ENCODE measurements at places on chromosomes 1 and 21.

DNA sequence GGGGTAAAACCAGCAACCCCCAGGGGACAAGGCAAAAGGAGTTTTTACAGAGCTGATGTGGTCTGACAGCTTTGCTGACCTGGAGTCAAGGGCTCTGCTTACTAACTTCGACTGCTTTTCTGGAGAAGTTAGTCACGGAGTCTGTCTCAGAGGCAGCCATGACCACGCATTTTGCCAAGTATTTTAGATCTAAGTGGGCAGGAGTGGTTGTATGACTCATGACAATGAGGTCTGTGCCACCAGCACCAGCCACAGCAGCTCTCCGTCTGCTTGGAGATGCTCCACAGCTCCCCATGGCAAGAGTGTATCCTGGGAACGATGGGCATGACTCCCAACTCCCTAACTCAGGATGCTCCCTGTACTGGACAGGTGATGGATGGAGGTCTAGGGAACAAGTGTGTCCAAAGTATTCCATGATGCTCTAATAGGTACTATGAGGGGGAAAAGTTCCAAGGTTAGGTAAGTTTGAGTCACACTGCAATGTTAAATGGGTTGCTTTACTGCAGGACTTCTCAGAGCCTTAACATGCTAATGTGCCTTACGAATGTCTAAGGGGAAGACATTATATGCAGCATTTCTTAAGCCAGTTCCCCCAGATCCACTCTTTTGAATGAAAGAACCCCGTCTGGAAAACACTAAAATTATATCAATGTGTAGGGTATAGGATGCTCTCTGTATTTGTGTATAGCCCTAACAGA, 359.0 kb downstream of the HHAT start:
- DNase-seq, result no peak

GRCh38 chr1:119294199-119294598, 74.4 kb upstream of the HAO2 start:
- no peak for DNase-seq

DNA sequence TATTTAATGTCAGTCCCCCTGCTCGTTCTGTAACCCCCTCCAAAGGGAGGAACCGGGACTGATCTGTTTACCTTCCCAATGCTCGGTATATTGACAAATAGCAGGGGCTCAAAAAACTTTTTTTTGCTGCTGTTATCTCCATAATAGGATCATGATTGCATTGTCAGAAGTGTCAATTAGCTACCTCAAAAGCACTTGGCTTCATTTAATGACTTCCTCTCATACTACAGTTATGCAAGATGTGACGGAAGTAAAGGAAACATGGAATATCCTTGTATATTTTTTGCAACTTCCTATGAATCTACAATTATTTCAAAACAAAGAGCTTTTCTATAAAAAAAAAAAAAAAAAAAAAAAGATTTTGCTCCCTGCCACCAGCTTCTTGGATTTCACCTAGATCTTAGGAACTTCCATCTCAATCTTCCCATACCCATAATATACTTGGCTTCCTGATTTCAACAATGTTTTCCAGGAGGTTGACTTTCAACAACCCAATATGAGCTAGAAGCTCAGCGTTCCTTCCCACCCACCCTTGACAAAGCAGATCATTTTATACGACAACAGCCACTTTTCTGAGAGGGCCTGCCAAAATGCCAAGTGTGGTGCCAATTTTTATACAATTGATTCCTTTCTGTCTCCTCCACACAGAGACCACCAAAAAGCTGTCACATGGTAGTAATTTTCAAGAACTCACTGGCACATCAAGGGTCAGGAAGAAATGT, 71.7 kb downstream of the SETD4 start:
- DNase-seq, result no peak

DNA sequence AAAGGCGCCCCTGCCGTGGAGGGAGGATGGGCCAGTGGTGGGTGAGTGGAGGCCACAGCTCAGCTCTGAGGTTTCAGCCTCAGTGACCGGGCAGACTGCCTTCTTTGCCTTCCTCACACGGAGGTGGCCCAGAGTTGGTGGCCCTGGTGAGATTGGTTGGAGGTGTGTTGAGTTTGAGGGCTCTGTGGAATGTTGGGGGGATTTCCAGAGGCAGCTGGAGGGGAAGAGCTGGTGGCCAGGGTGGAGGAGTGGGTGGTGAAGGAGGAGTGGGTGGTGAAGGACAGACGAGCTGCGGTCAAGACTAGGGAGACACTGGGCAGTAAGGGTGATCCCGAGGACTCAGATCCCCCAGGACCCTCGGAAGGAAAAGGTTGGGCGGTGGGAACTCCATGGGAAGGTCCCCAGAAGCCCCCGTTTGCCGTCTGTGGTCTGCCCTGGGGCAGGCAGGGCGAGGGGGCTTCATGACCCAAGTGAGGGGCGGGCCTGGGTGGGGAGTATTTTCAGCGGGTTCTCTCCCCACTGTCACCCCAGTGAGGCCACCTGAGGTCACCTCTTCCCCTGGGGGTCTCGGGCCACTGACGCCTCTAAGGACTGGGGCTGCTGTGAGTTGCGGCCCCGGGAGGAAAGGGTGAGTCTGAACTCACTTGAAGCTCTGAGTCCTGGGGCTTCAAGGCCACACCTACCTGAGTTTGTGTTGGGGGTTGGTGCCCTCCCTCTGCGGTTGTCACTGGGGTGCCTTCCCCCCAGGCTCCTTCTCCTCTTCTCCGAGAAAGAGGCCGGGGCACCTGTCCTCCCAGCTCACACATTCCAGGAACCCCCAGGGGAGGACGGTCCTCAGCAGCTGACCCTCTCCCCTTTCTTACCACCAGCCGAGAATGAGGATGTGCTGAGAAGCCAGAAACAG, 22.7 kb upstream of the PIK3CD start:
- DNase-seq, result no peak

GRCh38 chr1:46152016-46152415, 19.6 kb upstream of the PIK3R3 start:
- no peak for DNase-seq

GRCh38 chr1:6148497-6149241, 31.5 kb downstream of the CHD5 start:
- no peak for DNase-seq

GRCh38 chr1:118786454-118787155, 201.5 kb downstream of the TBX15 start:
- no peak for DNase-seq

DNA sequence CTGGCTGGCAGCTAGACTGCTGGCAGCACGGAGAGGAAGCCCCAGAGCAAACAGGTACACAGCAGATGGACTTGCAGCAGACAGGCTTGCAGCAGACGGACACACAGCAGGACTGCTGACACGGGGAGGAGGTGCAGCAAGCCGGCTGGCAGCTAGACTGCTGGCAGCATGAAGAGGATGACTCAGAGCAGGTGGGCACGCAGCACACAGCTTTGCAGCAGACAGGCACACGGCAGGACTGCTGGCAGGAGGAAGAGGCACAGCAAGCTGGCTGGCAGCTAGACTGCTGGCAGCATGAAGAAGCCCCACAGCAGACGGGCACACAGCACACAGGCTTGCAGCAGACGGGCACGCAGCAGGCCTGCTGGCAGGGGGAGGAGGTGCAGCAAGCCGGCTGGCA, 498 bp downstream of the KRTAP10-2 start:
- no peak for DNase-seq

DNA sequence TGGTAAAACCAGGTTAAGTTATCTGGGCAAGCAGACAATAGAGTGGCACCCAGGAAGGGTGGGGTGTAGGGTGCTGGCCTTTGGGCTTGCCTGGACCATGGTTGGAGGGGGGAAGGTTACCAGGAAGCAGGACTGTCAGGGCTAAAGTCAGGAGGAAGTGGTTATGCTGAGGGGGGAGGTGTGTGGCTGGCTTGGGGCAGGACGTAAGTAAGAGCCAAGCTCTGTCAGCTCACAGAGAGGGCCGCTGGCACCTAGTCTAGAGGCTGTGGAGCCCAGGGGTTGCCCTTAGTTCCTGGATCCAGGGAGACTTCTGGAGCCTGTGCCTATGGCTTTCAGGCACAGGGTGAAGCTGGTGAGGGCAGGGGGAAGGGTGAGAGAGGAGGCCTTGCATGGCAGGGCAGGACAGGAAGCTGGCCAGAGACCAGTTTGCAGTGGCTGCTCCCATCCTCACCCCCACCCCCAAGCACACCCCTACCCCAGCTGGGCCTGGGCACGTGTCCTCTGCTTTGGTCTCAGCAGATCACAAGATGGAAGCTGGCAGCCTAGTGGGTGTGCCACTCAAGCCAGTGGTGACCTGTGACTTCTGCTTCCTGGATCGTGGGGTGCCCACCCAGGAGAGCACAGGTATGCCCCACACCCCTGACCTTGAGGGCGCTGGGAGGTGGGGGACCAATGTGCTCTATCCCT, 20.5 kb upstream of the SMYD3 start:
- peak; percentile 47 for DNase-seq

DNA sequence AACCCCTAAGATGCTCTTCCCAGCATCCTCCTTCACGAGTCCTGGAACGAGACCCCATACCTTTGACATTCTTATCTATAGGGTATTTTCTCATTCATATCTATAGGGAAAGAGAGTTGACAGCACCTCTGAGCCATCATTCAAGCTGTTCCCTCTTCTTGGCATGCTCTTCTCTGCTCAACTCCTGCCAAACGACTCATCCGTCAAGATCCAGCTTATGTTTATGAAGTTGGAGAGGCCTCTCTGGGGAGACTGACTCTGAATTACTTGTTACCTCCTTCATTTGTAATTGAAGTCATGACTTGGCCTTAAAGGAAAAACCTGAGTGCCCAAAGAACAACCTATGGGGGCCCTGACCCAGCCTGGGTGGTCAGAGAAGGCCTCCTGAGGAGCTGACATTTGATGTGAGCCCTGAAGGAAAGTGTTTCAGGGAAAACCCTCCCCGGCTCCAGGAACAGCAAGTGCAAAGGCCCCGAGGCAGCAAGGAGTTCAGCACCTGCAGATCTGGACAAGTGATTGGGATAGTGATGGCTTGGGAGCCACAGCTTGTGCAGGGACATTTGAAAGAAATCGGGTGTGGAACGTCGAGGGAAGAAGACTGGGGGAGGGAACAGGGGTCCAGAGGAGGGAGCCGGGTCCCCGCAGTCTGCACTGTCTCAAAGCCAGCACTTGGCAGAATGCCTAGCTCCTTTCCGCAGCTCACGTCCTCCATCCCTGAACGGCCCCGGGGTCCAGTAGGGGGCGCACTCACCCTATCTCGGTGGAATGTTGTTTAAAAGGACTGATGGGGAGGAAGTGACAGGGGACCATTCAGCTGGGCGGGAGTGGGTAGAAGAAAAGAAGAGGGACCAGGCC, 14.0 kb upstream of the CDA start:
- DNase-seq, result peak; percentile 86

DNA sequence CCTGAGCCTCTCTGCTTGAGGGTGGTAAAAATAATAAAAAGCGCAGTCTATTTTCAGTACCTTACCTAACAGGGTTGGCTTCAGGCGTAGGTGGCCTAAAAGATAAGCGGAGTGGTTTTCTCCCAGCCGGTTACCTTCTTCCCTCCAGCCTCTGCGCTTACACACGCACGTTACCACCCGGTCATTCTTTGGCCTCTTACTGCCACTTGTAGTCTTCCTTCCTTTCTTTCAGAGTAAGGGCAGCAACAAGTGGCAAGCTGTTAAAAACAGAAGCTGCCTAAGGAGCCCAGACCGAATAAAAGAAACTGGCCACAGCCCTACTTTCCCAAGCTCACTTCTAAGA, 35.4 kb downstream of the CLCA1 start:
- DNase-seq, result no peak

- no peak for DNase-seq
Observed at GRCh38 chr1:13583966-13584791, 547 bp downstream of the PDPN start.

- DNase-seq, result no peak
Observed at GRCh38 chr21:38807441-38807871, 1.7 kb downstream of the ETS2 start.

GRCh38 chr21:42959728-42960127, 14.6 kb upstream of the PKNOX1 start:
- DNase-seq, result no peak

- DNase-seq, result no peak
Observed at GRCh38 chr1:18948048-18948912, 8.2 kb downstream of the IFFO2 start.

- DNase-seq, result no peak
Observed at GRCh38 chr1:31584869-31585735, 8.8 kb downstream of the TINAGL1 start.

- DNase-seq, result no peak
Observed at GRCh38 chr1:197510691-197511378, 242.8 kb downstream of the CRB1 start.

DNA sequence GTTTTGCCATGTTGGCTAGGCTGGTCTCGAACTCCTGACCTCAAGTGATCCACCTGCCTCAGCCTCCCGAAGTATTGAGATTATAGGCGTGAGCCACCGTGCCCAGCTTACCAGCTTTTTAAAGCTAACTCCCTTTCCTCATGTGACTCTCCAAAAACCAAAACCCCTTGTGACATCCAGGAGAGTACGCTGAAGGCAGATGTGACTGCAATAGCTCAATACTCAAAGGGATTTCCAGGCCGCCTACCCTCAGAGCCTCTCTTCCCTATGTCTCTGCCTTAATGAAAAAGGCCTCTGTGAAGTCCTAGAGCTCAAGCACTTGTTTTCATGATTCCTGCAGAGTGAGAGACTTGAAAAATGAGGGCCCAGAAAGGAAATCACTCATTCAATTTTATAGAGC, 82.6 kb downstream of the TEX35 start:
- no peak for DNase-seq

- no peak for DNase-seq
Observed at GRCh38 chr21:41681939-41682718, 84.7 kb downstream of the RIPK4 start.

DNA sequence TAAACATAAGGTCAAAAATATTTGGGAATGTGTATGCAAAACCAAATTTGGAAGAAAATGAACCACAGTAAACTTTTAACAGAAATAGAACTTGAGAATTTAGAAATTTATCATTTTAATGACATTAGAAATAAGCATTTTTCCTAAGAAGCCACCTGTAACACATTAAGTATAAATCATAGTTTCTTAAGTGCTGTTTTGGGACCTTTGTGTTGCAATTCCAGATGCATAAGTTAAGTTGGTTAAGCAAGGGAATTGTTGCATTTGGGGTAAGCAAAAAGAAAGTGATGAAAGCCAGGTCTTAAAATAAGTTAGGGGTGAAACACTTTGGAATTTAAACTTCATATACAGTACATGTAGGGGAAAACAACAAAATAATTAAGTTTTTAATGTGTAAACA, 49.8 kb downstream of the CDKN2C start:
- DNase-seq, result no peak

Data from CMK (cell line).